Right renal pelvis (tissue), 4 donors: ENCODE measurements at places on chromosomes 5 and 9.
A peak's percentile ranks its signal among the peaks of the same experiment; 100 is the strongest.

- DNase-seq: no peak
Measured at GRCh38 chr5:116097301-116097700, 12.5 kb downstream of the COMMD10 start.

DNA sequence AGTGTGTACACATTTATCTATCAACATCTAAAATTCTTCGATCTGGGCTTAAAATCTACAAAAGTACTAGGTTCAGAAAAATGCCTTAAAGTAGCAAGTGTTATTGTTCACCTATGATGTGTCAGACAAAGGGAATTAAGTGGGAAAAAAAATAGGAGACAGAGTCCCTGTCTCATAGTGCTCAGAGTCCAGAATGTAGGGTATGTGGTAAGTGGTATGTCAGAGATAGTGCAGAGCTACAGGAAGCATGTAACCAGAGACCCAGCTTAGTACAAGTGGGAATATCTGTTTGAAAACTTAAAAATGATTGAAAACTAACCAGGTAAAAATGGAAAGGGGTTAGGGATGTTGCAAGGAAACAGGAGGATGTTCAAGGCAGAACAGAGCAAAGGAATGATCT, 482.8 kb downstream of the ELAVL2 start:
- DNase-seq: no peak

GRCh38 chr5:132499440-132500243, 9.1 kb upstream of the IRF1 start:
- DNase-seq: no peak

GRCh38 chr9:5945112-5945511, 54.4 kb downstream of the MLANA start:
- DNase-seq: no peak

DNA sequence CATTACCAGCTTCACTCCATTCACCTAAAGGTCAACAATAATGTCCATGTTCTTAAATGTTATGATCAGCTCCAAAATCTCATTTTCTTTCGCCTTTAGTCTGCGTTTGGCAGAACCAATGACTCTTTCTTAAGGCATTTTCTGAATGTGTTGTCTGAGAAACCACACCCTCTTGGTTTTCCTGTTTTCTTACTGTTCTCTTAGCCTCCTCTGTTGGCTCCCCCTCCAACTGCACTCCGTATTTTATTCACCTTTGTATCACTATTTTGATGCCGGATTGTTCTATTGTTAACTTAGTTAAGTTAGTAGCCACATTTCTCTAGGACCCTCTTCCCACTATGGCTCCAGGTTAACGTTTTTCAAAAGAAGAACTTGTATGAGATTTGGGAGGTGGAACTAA, 185.6 kb downstream of the DMAC1 start:
- DNase-seq: no peak

DNA sequence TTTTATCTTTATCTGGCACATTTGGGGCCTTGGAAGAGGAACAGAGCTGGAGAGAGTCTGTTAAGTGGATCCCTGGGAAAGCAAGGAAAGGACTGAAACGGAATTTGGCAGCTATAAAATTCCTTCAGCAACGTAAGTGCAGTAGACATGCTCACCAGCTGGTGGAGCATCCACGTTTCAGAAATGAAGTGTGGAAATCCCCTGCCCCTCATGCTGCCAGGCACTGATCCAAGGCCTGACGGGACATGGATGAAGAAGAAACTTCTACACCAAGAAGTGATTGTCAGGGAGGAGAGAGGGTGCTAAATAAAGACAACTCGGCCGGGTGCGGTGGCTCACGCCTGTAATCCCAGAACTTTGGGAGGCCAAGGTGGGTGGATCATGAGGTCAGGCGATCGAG, 209.3 kb downstream of the ROR2 start:
- DNase-seq: no peak

DNA sequence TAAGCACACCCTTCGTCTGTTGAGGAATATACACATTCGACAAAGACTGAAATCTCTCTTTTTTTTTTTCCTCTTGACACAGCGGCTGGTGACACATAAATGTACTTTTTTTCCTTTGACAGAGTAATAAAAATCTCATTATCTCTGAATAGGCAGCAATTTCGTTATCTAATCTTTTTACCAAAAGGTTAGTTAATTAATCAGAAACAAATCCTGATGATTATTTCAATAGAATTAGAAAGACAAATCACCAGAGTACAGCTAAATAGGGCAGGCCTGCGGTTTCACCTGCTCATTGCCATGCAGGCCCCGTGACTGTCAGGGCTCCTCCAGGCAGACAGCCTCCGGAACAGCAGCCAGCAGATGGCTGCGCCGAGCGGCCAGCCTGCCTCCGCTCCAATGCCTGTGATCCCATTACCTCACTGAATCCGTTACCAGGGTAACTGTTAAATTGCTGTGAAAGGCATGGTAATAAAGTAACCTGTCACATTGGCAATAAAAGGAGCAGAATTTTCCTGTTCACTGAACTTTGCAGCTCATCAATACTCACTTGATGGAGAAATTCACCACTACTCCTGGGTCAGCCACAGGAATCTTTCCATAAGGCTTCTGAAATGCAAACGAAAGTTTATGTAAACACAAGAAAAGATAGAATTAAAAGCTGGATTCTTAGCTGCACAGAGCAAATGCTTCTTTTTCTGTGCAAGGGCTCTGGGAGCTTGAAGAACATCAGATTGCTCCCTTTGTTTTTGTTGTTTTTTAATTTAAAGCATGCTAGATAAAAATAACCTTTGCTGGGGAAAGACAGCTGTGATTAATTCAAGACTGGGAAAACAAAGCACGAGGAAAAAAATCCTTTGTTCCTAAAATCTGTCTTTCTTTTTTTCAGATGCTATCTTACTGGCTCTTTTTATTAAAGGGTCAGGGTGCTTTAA, 666.4 kb upstream of the ZNF608 start:
- peak; percentile 86 for DNase-seq

DNA sequence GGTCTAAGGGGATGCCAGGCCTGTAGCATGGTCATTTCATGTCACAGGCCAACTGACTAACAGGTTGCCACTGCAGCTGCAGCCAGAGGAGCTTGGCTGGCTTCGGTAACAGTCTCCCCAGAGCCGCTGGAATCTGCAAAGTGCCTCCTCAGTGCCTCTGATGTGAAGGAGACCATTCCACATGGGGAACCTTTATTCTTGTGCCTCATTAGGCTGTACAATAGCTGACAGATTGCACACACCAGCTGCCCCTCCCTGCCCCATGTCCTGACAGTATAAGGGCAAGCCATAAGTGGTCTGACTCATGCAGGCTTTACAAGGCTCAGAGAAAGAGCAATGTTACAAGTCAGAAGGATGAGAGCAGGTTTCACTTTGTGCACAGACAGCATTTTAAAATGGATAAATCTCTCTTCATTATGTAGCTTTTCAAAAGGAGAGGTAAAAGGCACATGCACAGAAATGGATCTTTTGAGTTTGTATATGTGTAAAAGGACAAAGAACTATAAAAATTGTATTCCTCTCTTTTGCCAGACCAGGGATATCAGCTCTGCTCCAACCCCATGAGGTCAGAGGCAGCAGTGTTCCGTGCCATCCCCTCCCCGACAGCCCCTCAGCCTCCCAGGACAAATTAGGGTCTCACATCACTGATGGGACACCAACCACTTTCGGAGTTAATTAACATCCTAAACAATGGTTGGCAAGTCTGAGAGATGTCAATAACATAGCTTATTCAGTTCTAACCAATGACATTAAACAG, 467.8 kb downstream of the TMEM232 start:
- no peak for DNase-seq

- DNase-seq: no peak
Measured at GRCh38 chr5:172903790-172904189, 55.4 kb upstream of the RPL26L1 start.

DNA sequence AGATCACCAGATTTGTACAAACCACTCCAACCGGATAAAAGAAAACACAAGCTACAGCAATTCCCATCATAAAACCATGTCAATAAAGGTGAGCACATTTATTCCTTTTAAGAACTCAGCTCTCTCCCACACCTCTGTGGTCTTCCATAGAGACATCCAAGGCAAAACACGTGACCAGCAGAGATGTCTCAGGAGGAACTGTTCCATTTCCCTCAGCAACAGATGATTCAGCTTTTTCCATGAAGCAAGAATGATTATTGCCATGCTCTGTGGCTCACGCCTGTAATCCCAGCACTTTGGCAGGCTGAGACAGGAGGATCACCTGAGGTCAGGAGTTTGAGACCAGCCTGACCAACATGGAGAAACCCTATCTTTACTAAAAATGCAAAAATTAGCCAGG, 15.8 kb downstream of the GZMK start:
- no peak for DNase-seq

- DNase-seq: no peak
Measured at GRCh38 chr5:135426102-135427082, 20.8 kb downstream of the DCANP1 start.

GRCh38 chr5:170562875-170563228, 59.0 kb downstream of the KCNIP1 start:
- no peak for DNase-seq

DNA sequence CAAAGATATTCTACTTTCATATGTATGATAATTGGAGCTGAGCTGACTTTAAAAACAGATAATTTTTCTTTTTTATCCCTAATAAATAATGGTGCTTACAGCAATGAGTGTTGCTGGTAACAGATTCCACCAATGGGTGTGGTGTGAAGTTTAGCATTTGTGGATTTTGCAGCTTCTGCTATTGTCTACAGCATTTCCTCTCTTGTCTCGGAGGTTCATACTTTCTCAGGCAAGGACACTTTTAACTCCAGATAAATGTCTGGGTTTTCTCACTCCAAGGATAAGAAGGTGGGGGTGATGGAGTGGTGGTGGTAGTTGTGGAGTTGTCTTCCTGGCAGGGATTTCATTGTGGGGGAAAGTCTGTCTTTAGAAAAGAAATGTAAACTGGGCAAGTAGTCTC, 120.0 kb upstream of the CDKN2B start:
- no peak for DNase-seq

GRCh38 chr5:157180374-157181264, at the start of gene ITK:
ITK (plus strand) TSS chr5:157180840; CDS start chr5:157180978, 138 bp downstream.
- no peak for DNase-seq

GRCh38 chr5:27266184-27266583, 227.8 kb upstream of the CDH9 start:
- DNase-seq: no peak

GRCh38 chr5:150440948-150441812, 8.4 kb downstream of the RPS14 start:
- DNase-seq: no peak

- DNase-seq: no peak
Measured at GRCh38 chr5:142063878-142064331, 44.7 kb upstream of the NDFIP1 start.

- no peak for DNase-seq
Measured at GRCh38 chr5:2453781-2454180, 297.7 kb downstream of the IRX2 start.
